Activated CD8-positive, alpha-beta memory T cell treated with anti-CD3 and anti-CD28 coated beads for 1 hour (primary cell): ENCODE measurements at places on chromosomes 7 and 10.

DNA sequence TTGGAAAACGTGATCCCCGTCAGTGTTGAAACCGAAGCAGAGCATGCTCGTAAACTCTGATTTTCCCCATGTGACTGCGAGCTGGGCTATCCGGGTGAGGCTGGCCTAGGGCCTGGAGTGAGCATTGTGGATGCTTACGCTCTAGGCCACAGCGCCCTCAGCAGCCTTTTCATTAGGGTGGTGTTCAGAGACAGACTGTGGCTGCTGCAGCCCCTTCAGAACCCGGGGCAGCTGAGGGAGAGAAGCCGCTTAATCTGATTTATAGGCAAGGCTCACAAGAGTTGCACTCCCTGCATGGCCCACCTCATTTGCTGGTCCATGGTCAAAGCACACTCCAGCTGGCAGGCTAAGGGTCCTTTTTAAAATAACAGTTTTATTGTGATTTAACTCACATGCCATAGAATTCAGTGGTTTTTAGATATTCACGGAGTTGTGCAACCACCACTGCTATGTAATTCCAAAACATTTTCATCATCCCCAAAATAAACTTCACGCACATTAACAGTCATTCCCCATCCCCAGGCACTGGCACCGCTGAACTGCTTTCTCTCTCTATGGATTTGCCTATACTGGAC is 72.5 kb downstream of the SYPL1 start:
- DNase-seq = no peak

GRCh38 chr7:80078159-80078731 is 56.4 kb upstream of the GNAI1 start:
- DNase-seq = no peak

DNA sequence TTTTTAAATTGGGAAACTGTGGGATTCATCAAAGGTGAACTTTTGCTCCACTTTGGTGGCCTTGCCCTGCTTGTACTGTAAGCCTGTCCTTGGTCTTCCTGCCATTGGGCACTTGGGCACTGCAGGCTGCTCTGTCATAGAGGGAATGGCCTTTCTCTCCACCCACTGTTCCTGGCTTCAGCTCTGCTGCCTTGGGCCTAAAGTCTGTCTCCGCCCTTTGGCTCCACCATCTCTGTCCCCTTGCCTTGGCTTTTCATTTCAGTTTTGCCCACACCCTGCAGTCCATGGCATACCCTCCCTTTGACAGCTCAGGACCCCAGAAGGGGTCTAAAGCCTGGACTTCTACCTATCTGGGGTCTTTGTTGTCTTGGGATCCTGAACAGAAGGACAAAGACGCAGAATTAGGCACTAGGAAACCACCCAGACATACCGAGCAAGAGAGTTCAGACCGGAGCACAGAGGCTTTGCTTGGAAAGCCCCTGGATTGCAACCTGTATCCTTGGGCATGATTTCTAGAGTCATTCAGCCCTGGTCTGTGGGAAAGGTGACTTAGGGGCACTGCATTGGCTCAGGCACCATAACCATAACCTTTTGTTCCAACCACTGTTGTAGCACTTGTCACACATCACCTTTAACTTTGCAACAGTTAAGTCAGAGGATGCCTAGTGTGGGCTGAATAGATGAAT is 5.2 kb upstream of the ARHGAP22 start:
- DNase-seq = no peak

DNA sequence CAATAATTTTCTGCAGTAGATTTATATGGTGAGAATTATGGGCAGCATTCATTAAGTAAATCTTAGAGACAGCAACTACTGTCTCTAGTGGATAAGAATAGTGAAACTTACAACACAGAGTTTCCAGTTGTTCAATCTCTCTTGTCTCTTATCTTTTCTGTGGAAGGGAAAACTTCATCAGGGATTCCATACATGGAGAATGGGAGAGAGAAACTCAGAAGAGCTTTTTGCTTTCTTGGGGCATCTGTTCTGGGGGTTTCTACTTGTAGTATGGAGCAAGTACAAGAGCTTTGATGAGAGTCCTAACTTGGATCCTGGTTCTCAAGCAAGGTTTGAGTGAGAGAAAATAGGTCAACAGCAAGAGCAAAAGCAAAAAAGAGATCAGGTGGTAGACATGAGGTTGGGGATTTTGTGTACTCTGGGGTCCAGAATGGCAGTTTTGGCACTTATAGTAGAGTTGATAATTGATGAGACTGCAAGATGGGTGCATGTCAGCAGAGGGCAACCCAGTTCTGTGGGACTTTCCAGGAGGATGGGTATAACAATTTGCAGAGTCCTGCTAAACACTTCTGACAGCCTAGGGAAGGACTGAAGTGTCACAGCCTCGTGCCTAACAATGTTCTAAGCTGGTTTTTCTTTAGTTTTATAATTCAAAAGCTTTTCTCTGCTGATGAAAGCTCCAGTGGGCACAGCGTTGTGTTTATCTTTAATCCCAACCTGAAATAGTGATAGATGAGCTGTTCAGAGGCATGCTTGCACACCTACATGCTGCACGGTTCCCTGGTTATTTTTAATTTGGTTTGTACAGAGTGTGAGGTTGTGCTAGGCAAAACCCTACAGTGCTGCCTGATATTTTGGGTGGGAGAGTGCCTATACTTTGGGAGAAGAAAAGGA is 32.0 kb upstream of the STRIP2 start:
- no peak for DNase-seq

DNA sequence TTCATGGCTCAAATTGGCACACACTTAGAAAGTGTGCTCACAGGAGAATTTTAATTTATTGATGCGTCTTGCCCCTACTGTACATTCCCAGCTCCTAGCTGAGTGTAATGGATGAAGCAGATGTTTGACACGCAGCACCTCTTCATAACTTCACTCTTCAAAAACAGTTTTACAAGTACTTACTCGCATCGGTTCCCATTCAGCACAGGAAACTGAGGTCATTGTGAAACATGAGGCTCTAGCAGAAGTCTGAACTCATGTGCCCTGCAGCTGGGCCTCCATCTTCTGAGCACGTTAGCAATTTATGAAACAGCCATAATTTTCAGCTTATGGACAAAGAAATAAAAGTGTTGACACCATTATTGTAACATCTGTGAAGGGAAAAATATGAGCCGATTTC is 558.9 kb upstream of the MGMT start:
- no peak for DNase-seq

- DNase-seq = no peak
Observed at GRCh38 chr7:32462977-32463376, 27.2 kb downstream of the LSM5 start.

GRCh38 chr7:155684543-155684942 is 40.1 kb downstream of the RBM33 start:
- DNase-seq = no peak

DNA sequence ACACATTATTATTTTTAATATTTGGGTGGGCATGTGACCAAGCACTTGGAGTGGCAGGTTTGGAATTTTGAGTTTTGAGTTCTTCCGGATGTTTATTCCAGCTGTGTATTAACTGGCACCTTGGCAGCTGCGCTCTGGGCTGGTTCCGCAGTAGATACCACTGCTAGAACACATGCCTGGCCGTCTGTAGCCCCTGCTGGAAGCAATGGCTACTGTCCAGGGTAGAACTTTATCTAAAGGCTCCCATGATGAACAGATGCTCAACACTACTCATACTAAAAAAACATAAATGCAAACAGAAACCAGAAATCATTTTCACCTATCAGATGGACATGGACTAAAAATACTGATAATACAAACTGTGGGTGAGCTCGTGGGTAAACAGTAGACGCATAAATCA is 19.4 kb upstream of the SH3PXD2A start:
- no peak for DNase-seq

- DNase-seq = no peak
Observed at GRCh38 chr7:69631131-69631530, 32.9 kb downstream of the AUTS2 start.
